HepG2 (cell line): ENCODE measurements at places on chromosomes 7 and 10.

GRCh38 chr10:11275651-11276050 lies 258.0 kb downstream of the CELF2 start:
- no peak for DNase-seq

DNA sequence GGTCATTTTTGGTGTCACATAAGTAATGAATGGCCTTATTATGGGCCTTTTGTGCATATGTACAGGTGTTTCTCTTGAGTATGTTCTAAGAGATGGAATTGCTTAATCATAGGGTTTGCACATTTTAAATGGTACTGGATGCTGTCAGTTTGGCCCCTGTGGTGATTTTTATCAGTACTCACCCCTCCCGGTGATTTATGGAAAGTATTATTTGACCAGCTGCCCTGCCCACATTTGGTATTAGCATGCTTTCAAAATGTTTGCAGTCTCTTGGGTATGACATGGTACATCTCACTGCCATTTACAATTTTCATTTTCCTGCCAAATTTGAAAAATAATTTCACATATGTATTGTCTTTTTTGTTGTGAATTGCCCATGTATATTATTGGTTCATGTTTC lies 427.7 kb downstream of the LRMDA start:
- no peak for DNase-seq

- DNase-seq = no peak
These were observed 158.8 kb upstream of the INHBA start for GRCh38 chr7:41861642-41862041.

- peak; percentile 65 for DNase-seq
These were observed 8.0 kb upstream of the HSPB1 start for GRCh38 chr7:76294344-76295024.

DNA sequence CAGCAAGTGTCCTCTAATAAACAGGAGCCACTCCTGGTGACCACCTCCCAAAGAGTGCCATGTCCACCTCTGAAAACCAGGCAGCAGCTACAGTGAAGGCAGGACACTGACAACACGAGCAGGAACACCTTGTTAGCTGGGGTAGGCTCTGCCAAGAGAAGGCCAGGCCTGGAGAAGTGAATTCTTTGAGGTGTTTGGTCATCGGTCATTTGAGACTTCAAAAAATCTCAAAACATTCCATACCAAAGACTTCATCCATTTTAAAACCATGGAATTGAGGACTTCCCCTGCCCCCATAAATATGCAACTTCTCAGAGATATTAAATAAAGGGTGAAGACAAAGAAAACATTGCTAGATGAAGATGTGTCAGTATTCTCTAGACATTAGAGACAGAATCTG lies 28.4 kb upstream of the OPALIN start:
- no peak for DNase-seq

DNA sequence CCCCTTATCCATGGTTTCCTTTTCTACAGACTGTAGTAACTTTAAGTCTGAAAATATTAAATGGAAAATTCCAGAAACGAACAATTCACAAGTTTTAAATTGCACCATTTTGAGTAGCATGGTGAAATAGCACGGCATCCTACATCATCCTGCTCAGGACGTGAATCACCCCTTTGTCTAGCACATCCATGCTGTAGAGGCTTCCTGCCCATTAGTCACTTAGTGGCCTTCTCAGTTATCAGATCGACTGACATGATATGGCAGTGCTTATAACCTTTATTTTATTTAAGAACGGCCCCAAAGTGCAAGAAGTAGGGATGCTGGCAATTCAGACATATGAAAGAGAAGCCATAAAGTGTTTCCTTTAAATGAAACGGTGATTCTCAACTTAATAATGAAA lies 82.7 kb downstream of the CPXM2 start:
- DNase-seq = no peak

- DNase-seq = no peak
These were observed 108.3 kb downstream of the SGMS1 start for GRCh38 chr10:50515420-50515819.

GRCh38 chr7:149196151-149196704 lies 882 bp downstream of the ZNF282 start:
- no peak for DNase-seq

- DNase-seq = peak; percentile 75
These were observed 84.6 kb downstream of the PDGFA start for GRCh38 chr7:434891-435629.

- peak; percentile 11 for DNase-seq
These were observed 22.1 kb upstream of the CARD11 start for GRCh38 chr7:3065724-3066143.

GRCh38 chr7:44288811-44289340 lies 36.5 kb downstream of the CAMK2B start:
- DNase-seq = no peak

GRCh38 chr10:65845916-65846315 lies 1079.9 kb upstream of the LRRTM3 start:
- no peak for DNase-seq

DNA sequence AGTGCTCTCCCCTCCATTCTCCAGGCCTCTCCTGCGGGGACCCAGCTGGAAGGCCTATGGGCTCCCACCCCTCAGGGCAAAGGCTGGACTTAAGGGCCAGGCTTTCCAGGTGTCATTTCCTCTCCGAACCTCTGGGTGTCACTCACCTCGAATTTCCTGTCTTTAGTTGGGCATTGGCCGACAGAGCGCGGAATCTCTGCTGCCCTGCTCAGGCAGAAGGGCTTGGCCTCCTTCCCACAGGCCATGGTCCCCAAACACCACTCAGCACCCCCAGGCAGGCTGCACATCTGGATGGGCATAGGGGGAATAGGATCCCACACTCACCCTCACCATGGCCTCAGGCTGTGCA lies 212.9 kb downstream of the CCSER2 start:
- peak; percentile 67 for DNase-seq

DNA sequence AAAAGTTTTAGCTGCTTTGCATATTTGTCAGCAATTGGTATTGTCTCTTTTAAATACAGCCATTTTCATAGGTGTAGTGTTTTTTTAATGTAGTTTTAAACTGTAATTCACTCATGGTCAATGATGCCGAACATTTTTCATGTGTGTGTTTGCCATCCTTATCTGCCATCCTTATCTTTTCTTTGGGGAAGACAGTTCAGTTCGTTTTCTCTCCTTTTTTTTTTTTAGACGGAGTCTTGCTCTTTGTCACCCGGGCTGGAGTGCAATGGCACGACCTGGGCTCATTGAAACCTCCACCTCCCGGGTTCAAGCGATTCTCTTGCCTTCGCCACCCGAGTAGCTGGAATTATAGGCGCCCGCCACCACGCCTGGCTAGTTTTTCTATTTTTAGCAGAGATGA lies 545.3 kb downstream of the CNTNAP2 start:
- no peak for DNase-seq

DNA sequence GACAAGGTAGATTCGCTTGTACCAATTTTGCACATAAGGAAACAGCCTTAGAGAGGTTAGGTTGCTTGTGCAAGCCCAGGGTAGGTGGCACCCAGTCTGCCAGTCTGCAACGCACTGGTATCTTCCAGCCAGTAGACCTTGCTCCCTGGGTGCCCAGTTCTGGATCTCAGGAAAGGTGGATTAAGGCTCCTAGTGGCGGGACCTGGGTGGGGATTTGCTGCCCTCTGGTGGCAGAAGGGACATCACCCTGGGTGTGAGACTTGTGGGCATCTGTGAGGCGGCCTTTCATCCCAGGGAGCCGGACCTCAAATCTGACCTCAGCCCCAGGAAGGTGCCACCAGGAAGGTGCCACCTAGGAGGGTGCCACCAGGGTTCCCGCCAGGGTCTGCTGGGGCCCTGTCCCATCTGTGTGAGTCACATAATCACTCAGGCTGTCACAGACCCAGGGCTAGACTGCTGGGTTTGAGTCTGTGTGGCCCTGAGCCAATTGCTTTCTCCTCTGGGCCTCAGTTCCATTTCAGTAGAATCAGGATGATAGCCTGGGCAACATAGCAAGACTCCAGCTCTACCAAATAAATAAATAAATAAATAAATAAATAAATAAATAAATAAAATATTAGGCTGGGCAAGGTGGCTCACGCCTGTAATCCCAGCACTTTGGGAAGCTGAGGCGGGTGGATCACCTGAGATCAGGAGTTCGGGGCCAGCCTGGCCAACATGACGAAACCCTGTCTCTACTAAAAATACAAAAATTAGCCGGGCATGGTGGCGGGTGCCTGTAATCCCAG lies 5.3 kb upstream of the PRKRIP1 start:
- peak; percentile 68 for DNase-seq

DNA sequence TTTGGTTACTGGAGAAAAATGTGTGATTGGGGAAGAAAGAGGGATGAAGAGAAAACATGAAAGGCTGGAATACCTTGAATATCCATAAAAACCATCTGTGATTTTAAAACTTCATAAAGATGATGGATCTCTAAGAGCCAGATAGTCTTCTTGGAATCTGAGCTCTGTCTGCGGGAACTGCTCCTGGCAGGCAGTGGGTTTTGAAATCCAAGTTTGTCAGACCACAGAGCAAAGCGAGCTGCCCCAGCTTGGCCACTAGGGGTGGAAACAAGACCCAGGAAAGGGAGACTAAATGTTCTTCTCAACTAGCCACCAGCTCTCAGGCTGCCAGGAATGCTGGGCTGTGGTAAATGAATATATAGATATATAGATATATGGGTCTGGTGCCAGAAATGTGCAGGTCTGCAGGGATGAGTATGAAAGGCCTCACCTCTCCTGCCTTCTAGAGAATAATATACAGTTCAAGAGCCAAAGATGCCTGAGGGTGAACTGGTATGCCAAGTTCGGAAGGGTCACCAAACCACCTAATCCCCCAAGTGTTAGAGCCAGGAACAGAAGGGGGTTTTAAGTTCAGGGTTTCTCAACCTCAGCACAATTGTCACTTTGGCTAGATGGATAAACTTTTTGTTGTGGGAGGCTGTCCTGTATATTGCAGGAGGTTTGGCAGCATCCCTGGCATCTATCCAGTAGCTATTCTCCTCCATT lies 208.8 kb downstream of the KCNMA1 start:
- DNase-seq = peak; percentile 8

DNA sequence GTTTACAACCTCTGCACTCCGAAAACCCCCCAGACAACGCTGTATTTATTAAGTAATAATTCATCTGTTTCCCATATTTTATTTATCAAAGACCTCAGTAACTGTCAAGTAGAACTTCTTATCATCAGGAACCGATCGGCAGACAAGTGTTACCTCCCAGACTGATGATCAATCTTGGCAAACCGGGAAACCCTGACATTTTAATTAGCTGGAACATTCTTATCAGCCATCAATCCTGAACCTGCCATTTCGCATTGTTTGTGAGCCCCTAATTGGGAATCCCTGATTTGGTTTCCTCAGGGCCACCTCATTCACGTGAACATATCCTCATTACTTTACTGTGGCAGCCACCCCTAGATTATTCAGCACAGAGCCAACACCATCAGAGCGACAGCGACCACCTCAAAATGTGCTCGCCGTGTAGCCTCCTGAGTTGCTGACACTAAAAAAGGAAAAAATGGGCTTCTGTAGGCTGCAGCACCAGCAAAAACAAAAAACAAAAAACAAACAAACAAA lies 93.6 kb upstream of the SDK1 start:
- no peak for DNase-seq
